ENCODE measurements at places on chromosomes 3 and 15. TPM values are rescaled to one million over a fixed set of nuclear protein-coding genes. Genes with fewer than 3 reads are reported as not detected.

Gene TMEM207
- not detected for polyA plus RNA-seq

Gene IMPG2
- not detected for polyA plus RNA-seq

Gene CIB2
- polyA plus RNA-seq = 8.4 TPM

Gene SCN11A
- not detected for polyA plus RNA-seq

Gene TF
- polyA plus RNA-seq = 2.1 TPM

Gene RAB6B
- polyA plus RNA-seq = 0.59 TPM

Gene PEX5L
- polyA plus RNA-seq = not detected

Gene ENTPD3
- 0.50 TPM for polyA plus RNA-seq

Gene OIP5
- polyA plus RNA-seq = 2.0 TPM

DNA sequence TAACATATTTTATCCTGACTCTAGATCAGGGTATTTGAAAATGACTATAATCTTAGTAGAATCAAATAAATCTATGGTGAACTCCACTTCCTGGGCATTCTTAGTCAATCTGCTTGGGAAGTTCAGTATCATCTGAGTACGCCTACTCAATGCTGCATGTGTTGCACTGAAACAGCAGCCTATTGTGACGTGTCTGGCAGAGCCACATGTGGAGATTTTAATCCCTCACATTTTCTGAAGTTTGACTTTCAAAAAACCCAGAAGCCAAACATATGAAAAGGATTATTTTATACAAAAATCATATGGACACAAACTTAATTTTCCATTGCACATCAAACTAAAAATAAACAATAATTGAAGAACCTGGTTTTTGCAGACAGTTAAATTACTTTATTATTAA is 798.3 kb downstream of the ROBO1 start:
- no peak for DNase-seq

DNA sequence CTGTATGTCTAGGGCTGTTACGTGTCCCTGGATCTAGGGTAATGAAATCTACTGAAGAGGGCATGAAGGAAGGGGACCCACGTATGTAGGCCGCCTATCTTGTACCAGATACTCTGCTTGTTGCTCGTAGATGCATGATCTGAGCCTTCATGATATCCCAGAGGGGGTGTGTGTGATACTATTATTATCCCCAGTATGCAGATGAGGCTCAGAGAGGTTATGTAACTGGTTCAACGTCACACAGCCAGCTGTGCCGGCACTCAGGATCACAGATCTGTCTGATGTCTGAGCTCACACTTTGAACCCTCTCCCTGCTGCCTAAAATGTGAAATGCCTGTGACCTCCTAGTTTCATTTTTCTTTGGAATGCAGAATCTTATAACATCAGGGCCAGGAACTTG is 36.2 kb upstream of the SEC13 start:
- DNase-seq = no peak

DNA sequence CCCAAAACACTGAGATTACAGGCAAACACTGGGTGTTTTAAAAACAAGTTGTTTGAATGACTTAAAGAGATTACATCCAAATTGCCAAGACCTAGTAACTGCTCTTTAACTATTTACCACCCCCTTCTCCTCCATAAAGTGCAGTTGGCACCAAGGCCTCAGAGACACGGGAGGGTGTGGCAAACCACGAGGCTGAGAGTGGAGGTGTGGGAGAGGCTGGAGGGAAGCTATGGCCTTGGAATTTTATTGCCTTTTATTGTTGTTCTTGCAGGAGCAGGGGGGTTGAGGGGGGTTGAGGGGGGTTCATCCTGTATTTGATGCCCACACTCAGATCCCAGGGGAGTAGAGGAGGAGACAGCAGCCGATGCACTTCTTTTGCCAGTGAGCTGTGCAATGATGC is 75.9 kb upstream of the CTDSPL start:
- no peak for DNase-seq

DNA sequence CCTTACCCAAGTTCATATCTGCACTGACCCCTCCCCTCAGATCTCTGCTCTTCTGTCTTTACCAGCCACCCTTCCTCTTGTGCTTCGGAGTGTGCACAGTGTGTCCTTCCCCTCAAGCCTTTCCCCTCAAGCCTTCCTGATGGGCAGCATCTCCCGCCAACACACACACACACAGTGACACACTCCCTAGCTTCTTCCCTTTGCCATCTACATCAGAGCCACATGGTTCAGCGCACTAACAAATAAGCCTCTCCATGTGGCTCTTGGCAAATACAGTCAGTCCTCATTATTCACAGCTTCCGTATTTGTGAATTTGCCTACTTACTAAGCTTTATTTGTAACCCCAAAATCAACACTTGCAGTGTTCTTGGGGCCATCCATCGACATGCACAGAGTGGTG is 37.5 kb downstream of the SH3BP5 start:
- DNase-seq = peak; percentile 77

All from aorta (tissue), 5 donors.